ENCODE measurements at places on chromosomes 7 and 10.

GRCh38 chr10:54576541-54576940, 224.5 kb downstream of the PCDH15 start:
- DNase-seq, result no peak

- no peak for DNase-seq
Observed at GRCh38 chr7:107960272-107960671, 42.7 kb downstream of the LAMB1 start.

GRCh38 chr7:128389618-128390329, 20.0 kb downstream of the IMPDH1 start:
- DNase-seq, result no peak

- no peak for DNase-seq
Observed at GRCh38 chr7:150479023-150479716, 28.7 kb downstream of the GIMAP8 start.

- peak; percentile 10 for DNase-seq
Observed at GRCh38 chr10:49761789-49762565, at the start of gene OGDHL. Gene OGDHL, minus strand, starts transcription at chr10:49762323. Its CDS starts 3,731 bp downstream, at chr10:49758592.

GRCh38 chr10:42936580-42936979, 140.3 kb upstream of the RET start:
- no peak for DNase-seq

DNA sequence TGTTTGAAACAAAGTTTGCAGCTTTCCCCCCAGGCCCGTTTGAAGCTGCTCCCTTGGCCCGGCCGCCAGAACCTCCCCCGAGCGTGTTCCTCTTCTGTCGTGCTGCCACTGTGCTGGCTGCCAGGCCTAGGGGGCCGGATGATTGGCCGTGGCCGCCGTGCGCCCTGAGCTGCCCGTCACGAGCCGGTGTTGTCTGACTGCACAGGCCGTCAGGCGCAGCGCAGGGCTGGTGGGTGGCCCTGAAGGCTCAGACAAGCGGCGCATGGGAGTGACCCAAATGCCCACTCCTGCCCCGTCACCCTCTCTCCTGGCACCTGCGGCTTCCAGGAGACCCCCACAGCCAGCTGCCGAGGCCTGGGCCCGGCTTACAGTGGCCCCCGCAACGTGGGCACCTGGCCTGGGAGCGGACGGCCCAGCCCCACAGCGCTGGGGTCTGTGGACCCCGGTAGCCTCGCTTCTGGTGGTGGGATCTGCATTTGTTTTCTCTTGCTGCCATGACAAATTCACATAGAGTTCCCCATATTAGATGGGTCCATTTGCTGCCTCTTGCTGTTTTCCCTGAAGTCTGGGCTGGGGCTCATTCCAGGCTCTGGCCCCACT, 13.1 kb downstream of the JAKMIP3 start:
- DNase-seq, result no peak

DNA sequence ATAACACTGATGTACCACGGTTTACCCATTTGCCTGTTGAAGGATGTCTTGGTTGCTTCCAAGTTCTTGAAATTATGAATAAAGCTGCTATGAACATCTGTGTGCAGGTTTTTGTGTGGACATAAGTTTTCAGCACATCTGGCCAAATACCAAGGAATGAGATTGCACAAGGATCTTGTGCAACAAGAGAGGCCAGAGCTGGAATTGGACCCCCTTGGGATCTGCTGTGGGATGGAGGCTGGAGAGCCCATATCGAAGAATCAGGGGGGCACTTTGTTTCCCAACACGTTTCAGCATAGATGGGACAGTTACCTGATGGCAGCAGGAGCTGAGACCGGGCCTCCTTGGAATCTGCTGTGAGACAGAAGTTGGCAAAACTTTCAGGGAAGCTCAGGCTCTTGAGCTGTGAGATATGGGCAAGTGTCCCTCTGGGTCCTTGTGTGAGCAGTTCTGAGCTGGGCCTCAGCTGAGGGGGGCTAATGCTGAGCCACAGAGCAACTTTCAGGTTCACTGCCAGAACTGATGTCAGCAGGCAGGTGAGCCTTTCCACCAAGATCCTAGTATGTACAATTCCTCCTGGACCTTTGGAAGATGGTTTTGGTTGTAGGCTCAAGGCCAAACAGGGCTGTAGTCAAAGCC, 115.2 kb upstream of the RAB18 start:
- DNase-seq, result no peak

GRCh38 chr10:103853428-103854264, 1.7 kb downstream of the SH3PXD2A start:
- DNase-seq, result no peak

- no peak for DNase-seq
Observed at GRCh38 chr10:88521791-88522190, 61.3 kb downstream of the RNLS start.

DNA sequence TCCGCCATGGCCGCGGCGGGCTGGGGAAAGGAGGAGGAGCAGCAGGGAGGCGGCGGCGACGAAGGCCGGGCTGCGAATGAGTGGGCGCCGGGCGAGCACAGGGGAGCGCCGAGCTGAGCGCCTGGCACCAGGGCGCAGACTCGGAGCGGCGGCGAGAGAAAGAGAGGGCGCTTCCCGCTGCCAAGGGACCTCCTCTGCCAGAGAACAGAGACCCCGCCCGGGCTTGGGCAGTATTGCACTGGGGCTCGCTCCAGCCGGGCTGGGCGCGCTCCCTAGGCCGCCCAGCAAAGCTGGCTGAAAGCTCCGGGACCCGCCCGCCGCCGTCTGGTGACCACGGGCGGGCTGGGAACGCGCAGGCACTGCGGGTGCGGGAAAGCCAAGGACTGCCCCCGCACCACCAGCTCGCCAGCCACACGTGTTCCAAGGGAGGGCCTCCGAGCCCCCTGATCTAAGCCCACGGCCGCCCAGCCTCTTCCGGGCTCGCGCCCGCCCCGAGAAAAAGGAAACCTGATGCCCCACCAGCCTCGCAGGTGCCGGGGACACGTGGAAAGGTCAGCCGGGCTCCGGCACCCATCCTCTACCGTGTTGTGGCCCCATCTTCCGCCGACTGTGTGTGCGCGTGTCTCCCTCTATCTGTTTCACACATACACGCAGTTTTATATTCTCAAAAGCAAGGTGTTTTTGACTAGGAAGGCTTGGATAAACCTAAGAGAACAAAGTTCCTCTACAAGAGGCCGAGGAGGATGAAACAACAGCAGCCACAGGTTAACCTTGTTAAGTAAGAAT, at the start of gene CCDC6:
Gene CCDC6 (minus strand): TSS at position 140 of the 786 bp plus-strand sequence. CDS start 132 bp downstream, at position 8.
- DNase-seq, result peak; percentile 75

- no peak for DNase-seq
Observed at GRCh38 chr7:18212308-18212707, 184.7 kb upstream of the PRPS1L1 start.

DNA sequence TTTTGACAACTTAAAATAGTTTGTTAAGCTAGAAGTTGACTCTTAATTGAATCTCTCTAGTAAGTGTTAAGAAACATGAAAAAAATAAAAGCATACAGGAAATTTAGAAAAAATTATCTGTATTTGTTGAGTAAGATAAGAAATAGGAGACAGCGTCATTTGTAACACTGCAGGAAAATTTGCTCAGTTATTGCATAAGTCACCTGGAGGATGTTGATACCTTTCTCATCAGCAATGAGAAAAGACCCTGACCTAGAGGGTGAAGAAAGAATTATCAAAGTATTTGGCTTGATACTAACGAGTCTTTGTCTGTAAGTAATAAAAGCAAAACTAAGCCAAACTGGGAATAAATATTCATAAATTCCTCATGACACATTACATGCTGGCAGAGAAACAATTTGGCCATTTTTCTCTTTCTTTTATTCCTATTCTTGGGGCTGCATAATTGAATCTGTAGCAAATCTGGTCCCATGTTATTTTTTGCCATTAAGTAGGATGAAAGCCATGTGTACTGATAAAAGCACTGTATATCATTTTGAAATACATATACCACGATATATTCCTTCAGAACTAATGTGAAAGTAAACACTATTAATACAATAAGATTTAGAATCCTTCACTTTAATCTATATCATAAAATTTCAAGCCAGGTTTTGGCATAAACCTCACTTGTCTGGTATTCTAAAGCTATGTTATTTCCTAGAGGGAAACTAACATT, 362.8 kb downstream of the THSD7A start:
- DNase-seq, result no peak

GRCh38 chr7:149817836-149818535, 20.2 kb upstream of the ZNF862 start:
- DNase-seq, result no peak

DNA sequence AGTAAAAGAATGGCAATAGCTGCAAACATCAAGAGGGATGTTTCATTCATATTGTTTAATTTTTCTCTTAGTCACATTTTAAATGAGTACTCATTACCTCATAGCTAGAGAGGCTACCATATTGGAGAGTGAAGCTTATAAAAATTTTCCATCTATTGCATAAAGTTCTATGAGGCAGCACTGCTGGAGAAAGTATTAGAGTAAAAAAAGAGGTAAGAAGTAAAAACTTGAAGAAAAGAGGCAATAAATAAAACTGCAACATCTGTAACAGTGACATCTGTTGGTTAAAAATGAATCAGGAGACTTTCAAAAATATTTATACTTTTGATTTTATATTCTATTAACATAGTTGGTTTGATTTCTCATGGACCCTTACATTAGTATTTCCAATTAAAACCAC, 284.5 kb upstream of the SEMA3D start:
- no peak for DNase-seq

GRCh38 chr7:77797734-77798393, 370 bp downstream of the TMEM60 start:
- DNase-seq, result no peak

- DNase-seq, result no peak
Observed at GRCh38 chr10:110764793-110765512, 106.8 kb upstream of the PDCD4 start.

- no peak for DNase-seq
Observed at GRCh38 chr10:73862011-73862410, 12.3 kb downstream of the CAMK2G start.

- no peak for DNase-seq
Observed at GRCh38 chr7:155278921-155279320, 18.8 kb upstream of the INSIG1 start.

GRCh38 chr10:132205650-132206376, 19.1 kb downstream of the DPYSL4 start:
- no peak for DNase-seq

GRCh38 chr10:53957401-53957800, 843.6 kb downstream of the PCDH15 start:
- DNase-seq, result no peak

- DNase-seq, result no peak
Observed at GRCh38 chr7:68537051-68537773, 1061.1 kb upstream of the AUTS2 start.

DNA sequence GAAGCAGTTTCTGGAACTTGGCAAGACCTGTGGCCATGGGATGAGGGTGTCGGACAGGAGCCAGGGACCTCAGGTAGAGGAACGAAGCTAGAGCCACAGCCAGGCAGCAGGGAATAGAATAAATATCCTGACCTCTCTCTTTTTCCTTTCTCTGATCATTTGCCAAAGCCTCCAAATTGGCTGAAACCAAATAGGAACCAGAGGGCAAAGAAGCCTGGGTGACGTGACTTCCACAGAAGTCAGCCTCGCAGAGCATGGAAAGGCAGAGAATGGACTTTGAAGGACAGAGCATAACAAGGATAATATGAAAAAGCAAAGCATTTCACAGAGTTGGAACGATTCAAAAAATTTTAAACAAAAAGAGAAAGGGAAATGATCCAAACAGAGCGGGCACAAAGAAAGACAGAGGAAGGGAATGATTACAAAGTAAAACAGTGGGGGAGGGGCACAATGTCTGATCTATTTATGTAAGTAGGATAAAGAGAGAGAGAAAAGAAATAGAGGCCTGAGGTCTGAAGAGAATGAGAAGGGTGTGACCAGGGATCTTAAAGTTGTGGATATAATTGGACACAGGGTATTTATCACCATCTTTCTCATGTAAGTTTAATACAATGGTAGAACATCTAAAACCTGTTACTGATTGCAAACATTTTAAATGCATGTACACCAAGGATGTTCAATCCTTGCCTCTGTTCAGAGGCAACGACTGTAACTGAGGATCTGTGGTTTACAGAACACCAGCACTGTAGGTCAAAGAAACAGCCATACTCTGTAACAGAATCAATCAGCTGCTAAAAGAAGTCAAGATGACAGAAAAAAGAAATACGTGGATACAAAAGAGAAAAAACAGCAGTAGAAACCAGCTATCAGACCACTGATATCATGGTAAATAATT, 4.5 kb upstream of the ZEB1 start:
- no peak for DNase-seq

DNA sequence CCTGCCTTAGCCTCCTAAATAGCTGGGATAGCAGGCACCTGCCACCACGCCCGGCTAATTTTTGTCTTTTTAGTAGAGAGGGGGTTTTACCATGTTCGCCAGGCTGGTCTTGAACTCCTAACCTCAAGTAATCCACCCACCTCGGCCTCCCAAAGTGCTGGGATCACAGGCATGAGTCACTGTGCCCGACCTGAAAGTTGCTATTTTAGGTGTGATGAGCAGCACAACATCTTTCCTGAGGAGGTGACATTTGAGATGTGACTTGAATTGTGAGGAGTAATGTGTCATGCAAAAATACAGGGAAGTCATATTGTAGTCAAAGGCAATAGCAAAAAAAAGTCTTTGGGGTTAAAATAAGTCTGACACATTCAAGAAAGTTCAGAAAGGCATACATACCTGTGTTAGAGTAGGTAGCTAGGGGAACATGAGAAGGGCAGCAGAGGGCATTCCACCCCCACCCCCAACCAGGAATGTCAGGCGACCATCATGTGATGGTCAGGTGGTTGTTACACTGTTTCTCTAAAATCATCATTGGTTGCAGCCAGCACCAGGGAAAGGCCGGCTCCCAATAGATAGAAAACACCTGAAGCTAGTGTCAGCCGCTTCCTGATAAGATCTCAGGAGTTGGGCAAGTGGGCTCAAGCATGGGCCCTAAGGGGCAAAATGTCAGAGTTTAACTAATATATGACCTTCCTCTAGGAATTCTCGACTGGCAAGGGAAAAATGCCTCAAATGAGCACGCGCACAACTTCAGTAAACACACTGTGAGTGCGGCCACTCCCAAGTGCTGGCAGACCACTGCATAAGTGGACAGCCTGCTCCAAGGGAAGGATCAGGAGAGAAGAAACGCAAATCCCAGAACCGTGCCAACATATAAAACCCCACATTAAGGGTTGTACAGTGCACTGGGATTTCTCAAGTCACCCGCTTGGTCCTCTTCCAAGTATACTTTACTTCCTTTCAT, at the start of gene TACC2:
Gene TACC2 (plus strand): TSS at position 803 of the 964 bp plus-strand sequence. CDS start 32,819 bp downstream, outside the sequence.
- DNase-seq, result no peak

Measured in urinary bladder (tissue), 4 donors.